Endothelial cell of umbilical vein (primary cell): ENCODE measurements at places on chromosomes 4 and X. TPM values are rescaled to one million over a fixed set of nuclear protein-coding genes. Genes with fewer than 3 reads are reported as not detected.

GRCh38 chr4:119130365-119131065, 5.1 kb upstream of the MYOZ2 start:
- DNase-seq = peak; percentile 85

GRCh38 chr4:145865274-145865941, 73.2 kb downstream of the ZNF827 start:
- no peak for DNase-seq

- DNase-seq = peak; percentile 68
These were observed 103.3 kb downstream of the DCLK2 start for GRCh38 chr4:150181536-150181935.

DNA sequence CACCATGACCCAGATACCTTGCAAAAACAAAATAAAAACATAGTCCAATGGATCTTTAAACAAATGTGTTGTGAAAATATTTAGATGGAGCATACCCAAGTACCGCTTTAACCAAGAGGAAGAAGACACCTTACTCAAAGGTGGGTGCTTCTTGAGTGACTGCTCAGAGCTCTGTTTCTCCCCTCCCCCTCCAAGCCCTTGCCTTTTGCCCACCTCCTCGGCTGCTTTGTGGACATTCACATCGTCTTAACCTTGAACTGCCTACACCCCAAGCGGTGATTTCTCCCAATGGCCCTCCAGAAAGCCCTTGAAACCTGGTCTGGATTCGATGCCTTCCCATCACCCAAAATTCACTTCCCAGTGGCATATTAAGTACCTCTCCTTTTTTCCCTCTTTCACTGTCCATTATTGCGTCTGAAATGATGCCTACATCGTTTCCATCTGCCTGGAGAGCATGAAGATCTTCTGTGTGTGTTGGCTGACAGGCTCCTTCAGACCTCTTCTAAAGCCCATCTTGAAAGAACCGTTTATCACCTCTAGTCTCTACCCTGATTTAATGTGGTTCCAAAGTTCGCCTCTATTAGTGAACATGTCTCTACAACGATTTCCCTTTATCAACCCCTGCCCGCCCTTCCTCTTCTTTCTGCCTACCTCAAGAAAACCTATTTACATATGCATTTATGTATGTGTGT, 968 bp downstream of the GPRIN3 start:
- no peak for DNase-seq

- DNase-seq = no peak
These were observed 6.1 kb downstream of the LAGE3 start for GRCh38 chrX:154472685-154473632.

DNA sequence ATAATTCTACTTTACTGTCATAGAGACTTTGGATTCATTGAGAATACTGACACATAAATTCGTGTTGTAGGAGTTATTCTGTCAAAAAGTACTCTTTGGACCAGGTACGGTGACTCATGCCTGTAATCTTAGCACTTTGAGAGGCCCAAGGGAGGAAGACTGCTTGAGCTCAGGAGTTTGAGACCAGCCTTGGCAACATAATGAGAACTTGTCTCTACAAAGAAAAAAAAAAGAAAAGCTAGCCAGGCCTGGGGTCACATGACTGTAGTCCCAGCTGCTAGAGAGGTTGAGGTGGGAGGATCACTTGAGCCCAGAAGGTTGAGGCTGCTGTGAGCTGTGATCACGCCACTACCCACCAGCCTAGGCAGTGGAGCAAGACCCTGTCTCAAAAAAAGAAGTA, 54.9 kb downstream of the WDR19 start:
- no peak for DNase-seq

- DNase-seq = no peak
These were observed 163.0 kb downstream of the FAM47A start for GRCh38 chrX:33969105-33969504.

DNA sequence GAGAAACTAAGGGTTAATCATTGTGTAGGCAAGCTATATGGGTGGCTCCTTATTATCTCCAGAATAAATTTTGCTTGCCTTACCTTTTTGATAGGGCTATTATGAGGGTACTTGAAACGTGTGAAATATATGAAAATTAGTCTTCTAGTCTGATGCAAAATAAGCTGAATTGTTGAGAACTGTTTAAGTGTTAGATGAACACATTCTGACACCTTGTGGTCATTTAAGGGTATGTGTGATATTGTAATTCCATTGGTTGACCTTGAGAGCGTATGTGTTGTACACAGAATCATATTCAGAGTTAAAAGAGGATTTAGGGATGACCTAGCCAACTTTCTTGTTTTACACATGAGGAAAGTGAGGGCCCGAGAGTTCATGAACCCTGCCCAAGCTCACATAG, 44.6 kb upstream of the LINC00632 start:
- no peak for DNase-seq

DNA sequence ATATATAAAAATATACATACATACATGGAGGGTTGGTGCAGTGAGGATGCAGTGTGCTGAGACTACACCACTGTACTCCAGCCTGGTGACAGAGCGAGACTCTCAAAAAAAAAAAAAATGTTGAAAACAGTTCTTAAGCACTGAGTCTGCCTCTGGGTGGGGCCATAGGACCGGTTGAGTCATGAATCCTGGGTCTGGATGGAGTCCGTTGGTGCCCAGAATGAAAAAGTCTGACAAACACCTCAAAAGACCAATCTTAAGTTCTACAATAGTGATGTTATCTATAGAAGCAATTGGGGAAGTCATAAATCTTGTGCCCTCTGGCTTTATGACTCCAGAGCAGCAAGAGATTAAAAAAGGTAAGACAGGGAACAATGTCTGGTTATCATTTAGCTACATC, 70.4 kb downstream of the FGFBP1 start:
- DNase-seq = no peak

GRCh38 chr4:14125375-14126129, 498.0 kb upstream of the BOD1L1 start:
- DNase-seq = no peak

DNA sequence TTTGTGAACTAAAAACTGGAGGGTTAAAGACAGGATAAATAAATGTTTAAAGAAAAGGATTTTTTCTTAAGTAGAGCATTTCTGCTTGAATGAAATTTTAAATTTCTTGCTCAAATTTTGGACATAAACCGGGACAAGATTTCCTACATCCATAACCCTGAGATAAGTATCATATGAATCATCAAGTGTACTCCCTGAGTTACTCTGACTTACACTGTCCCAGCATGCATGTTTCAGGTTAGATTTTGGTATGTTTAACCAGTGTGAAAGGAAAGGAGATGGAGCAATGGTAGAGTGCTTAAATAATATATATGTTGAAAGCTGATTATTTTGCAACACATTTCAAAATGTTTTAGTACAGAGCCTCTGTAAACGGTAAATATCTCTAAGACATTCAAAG, 175.2 kb downstream of the ADGRL3 start:
- DNase-seq = no peak

DNA sequence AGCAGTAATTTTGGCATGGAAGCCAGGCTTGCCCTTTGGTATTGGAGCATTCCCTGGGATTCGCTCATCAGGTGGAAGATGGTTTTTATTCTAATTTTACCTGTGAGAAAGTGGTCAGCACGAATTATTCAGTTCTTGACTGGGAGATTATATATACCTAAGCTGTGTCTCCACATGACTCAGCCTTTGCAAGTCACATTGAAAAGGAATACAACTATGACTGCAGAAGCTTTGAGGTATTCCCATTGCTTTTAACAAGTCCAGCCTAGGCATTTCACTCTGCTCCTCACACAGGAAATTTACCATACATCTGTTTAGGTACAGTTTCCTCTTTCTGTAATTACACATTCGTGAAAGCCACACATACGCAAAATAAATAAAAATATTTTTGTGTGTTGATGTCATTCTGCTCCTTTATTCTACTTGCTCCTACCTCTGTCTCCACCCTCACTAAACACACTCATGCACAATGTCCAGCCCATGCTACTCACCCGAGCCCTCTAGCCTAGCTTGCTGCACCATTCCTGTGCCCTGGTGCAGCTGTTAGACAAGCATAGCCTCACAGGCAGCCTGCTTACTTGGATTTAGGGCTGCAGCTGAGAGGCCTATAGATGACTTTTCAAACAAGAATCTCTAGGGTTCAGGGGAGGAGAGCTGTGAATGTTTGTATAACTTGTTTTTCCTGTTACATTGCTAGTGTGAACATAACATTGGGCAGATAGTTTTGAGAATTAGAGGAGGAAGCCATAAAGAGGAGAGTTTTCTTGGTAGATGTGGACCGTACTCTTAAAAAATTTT, 504.4 kb upstream of the FAT1 start:
- no peak for DNase-seq

DNA sequence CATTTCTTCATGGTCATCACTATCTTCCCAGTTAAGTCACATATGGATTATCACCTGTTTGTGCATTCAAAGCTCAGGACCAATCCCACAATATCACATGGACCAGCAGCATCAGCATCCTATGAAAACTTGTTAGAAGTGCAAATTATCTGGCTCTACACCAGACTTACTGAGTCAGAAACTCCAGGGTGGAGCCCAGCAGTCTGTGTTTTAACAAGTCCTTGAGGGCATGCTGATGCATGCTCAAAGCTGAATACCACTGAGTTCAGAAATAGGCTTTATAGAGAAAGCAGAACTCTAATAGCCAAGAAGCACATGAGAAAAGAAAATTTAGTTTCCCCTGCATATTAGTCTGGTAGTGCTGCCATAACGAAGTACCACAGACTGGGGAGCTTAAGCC, 62.4 kb upstream of the GABRQ start:
- DNase-seq = no peak

DNA sequence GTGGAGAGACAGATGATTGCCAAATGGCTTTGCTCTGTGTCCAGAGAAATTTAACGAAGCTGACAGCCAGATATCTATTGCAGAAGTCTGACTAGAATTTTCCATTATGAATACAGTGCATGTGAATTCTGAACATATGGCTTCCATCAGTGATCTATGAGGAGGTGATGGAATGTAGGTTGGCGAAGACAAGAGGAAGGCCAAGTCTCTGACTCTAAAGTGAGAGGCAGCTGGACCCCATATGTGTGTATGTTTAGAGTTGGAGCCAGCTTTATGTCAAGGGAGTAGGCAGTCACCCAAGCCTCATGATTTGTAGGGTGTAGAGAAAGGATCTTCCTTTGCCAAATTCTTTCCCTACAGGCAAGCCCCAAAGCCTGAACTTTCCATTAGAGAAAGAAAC, 76.2 kb upstream of the TEX13D start:
- DNase-seq = no peak

The RIBC1 gene
- total RNA-seq = 0.42 and 0.86 TPM in 2 replicates

The RXFP1 gene
- total RNA-seq = not detected in 2 replicates

The HDAC8 gene
- total RNA-seq = 37.2 and 38.9 TPM in 2 replicates

The TCEAL7 gene
- 8.2 and 10.5 TPM in 2 replicates for total RNA-seq

The FRMD7 gene
- total RNA-seq = not detected in 2 replicates

The FGD1 gene
- total RNA-seq = 18.0 and 19.6 TPM in 2 replicates

The GASK1B gene
- 235 and 238 TPM in 2 replicates for total RNA-seq

The GRID2 gene
- total RNA-seq = not detected in 2 replicates

The NAP1L5 gene
- total RNA-seq = 6.1 and 7.6 TPM in 2 replicates

The SHOX gene
- not detected in 2 replicates for total RNA-seq

The PIN4 gene
- total RNA-seq = 9.9 and 10.4 TPM in 2 replicates
